Left renal cortex interstitium (tissue), 4 donors: ENCODE measurements at places on chromosomes 16 and 17.

GRCh38 chr16:48963901-48964615, 317.6 kb downstream of the CBLN1 start:
- no peak for DNase-seq

GRCh38 chr16:14489460-14489859, 140.6 kb downstream of the PARN start:
- DNase-seq = no peak

DNA sequence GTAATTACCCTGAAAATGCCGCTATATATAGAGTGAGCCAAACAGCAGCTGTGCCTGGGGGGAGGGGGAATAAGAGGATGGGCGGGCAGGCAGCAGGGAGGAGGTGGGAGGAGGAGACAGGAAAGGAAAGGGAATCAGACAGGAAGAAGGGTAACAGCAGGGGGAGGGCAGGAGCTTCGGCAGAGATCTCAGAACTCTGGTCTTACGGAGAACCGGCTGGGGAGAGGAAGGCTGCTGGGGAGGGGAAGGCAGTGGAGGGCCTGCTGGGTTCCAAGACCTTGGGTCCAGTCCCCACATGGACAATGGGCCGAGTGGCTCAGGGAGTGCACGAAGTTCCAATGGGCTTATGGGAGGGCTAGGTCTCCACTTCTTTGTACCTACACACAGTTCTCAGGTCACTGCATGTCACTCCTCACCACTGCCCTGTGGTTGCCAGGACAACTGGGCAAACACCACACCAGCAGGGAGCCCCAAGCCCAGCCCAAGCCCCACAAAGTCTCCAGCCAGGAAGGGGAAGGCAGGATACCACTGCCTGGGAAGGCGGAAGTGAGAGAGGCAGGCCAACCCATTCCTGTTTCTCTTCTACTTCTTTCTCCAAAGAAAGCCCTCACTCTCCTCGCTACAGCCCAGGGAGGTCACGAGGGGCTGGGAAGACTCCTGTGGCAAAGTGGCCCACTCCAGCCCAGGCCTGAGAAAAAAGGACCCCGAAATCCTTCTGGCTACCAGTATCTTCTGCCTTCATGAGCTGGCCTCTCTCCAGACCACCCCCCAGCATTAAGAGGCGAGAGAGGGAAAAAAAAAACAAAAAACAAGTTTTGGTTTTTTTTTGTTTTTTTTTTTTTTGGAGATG, 25.3 kb downstream of the G6PC3 start:
- DNase-seq = peak; percentile 74

- no peak for DNase-seq
Measured at GRCh38 chr17:64632606-64633005, 29.5 kb downstream of the SMURF2 start.
